ENCODE measurements at places on chromosomes 11 and 22. TPM values are rescaled to one million over a fixed set of nuclear protein-coding genes. Genes with fewer than 3 reads are reported as not detected.

SLC22A25 gene
- not detected for total RNA-seq

GAS2 gene
- 2.4 TPM for total RNA-seq

KIRREL3 gene
- not detected for total RNA-seq

- H3K27ac ChIP-seq: no peak overlapping the region
- no peak overlapping the region for H3K4me3 ChIP-seq
- H3K4me1 ChIP-seq: no peaks in the 10 kb centered on the region
- peaks cover 35% of the 10 kb centered on the region for H3K36me3 ChIP-seq
These were observed 31.3 kb downstream of the CEP57 start for GRCh38 chr11:95821640-95822039.

DNA sequence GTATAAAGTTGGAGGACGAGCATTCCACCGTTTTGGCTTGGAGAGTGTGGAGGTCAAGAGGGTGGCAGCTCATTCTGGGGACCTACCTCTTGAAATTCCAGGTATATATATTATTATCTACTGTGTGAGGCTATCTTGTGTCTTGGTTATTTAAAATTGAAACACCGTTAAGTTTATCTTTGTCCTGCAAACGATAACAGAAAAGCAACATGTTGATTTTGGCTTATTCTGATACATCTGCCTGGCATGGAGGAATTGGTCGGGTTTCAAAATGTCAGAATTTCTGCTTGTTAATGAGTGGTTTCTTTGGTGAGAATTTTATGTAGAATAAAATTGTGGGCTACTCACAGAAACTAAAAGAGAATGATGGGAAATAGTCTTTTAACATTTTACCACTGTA, 54.4 kb downstream of the SVIP start:
- no peak overlapping the region for H3K27ac ChIP-seq
- H3K4me3 ChIP-seq: no peak overlapping the region
- DNase-seq: no peak

GRCh38 chr22:30336752-30337460, 10.2 kb upstream of the TBC1D10A start:
- DNase-seq: no peak
- H3K36me3 ChIP-seq: peaks cover 34% of the 10 kb centered on the region
- peaks cover 27% of the 10 kb centered on the region for H3K4me1 ChIP-seq
- no peaks in the 10 kb centered on the region for H3K27me3 ChIP-seq
- peak overlapping the region; percentile 34 for H3K27ac ChIP-seq
- H3K4me3 ChIP-seq: no peak overlapping the region

DNA sequence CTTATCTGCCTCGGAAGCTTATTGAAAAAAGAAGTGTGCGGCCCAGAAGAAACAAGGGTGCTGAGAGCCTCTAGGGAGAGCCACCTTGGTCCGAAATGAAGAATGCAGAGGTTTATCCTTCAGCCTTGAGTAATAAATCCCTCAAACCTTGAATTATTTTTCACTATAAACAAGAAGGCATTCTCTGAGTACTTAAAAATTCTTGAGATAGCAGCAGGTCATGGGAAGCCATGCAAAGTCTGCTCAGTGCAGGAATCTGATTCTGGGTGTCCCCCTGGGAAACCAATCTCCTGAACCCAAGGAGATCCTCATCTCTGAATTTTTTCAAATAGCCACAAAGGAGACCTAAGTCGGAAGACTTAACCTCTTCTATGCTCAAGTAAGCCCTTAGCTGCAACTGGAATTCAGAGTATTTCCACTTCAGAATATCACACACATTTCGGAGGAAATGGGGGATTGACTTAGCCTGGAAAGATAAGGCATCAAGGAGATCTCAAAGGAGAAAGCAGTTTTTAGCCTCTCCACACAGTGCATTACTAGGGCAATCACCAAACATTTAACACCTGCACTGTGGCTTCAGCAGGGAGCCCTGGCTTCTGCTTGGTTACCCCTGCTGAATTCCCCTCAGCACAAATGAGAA, 365.0 kb downstream of the ETS1 start:
- no peak overlapping the region for H3K27ac ChIP-seq
- H3K4me1 ChIP-seq: peaks cover 24% of the 10 kb centered on the region
- H3K36me3 ChIP-seq: peaks cover 2% of the 10 kb centered on the region

CCDC89 gene
- total RNA-seq: not detected

DNAJC4 gene
- total RNA-seq: 17.7 TPM
